ENCODE measurements at places on chromosomes 2 and 18.
A peak's percentile ranks its signal among the peaks of the same experiment; 100 is the strongest.

DNA sequence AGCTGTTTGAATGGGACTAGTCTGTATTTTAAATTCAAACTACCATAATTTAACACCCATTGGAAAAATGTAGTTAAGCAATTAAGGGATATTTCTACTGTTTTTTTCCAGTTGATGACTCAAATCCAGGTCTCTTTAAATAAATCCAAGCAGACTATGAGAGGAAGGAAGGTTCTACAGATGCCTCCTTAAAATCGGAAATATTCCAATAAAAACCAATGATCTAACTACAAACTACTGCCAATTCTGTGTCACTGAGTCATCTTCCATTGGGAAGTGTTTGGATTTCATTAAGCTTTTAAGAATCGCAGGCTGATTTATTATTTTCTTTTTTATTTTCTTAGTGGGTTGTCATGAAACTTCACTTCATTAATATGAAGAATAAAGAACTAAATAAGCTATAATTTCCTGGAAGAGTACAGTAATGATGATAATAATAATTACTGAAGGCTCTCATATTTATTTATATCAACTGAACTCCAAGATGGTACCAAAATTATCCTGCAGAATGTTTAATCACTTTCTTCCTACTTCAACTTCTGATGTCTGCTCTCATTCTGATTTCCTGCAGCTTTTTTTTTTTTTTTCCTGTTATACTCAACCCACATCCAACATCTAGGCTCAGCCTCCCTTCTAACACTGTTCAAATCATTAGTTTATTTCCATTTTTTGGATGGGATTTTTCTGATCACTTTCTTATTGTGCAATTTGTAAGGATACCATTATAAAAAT lies 166.3 kb upstream of the FN1 start:
- ATAC-seq = no peak

DNA sequence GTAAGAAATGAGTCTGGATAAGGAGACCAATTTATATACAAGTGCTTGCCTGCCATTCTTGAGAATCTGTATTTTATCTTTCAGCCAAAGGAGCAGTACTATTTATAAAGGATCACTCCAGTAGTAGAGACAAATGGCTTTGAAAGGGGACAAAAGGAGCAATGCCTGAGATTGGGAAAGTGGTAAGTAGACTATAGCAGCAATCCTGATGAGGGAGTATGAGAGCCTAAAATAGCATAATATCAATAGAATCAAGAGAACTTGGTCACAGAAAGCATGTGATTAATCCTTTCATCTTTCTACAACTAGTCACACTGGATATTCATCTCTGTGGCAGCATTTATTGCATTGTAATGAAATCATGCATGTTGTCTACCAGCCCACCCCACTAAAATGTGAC lies 20.2 kb downstream of the NRXN1 start:
- ATAC-seq = peak; percentile 40

- no peak for ATAC-seq
These were observed 34.1 kb upstream of the CTAGE1 start for GRCh38 chr18:22451796-22452195.

- no peak for ATAC-seq
These were observed 104.6 kb upstream of the SIX3 start for GRCh38 chr2:44836916-44837315.

GRCh38 chr2:40384714-40385113 lies 67.2 kb downstream of the SLC8A1 start:
- no peak for ATAC-seq

GRCh38 chr2:218807626-218808025 lies 24.0 kb downstream of the PRKAG3 start:
- no peak for ATAC-seq

DNA sequence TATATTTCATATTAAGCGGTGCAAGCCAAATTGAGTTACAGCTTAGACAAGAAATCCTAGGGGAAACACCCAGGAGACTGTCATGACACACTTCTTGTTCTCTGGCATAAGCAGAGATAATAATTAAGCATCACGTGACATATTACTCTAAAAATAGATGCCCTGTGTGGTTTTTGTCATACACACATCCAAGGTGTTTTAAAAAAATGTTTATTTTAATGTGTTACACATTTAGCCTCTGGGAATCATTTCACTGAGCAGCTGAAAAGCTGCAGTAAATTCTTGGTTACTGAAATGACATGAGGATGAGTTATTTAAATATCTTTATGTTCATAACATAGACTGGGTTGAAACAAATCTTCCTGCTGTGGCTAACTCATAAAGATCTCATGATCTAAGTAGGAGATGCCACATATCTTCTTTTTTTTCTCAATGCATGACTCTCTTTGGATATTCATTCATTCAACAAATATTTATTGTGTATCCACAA lies 38.0 kb upstream of the ERMN start:
- ATAC-seq = no peak

- no peak for ATAC-seq
These were observed 287.4 kb upstream of the TCF4 start for GRCh38 chr18:55875371-55875901.

- ATAC-seq = no peak
These were observed 106.8 kb downstream of the CRIM1 start for GRCh38 chr2:36462311-36462935.

Measured in esophagus mucosa (tissue), 1 donor.